ENCODE measurements at places on chromosomes 5 and 9.

- peak; percentile 6 for DNase-seq
Measured at GRCh38 chr9:9790216-9790872, 822.5 kb downstream of the PTPRD start.

DNA sequence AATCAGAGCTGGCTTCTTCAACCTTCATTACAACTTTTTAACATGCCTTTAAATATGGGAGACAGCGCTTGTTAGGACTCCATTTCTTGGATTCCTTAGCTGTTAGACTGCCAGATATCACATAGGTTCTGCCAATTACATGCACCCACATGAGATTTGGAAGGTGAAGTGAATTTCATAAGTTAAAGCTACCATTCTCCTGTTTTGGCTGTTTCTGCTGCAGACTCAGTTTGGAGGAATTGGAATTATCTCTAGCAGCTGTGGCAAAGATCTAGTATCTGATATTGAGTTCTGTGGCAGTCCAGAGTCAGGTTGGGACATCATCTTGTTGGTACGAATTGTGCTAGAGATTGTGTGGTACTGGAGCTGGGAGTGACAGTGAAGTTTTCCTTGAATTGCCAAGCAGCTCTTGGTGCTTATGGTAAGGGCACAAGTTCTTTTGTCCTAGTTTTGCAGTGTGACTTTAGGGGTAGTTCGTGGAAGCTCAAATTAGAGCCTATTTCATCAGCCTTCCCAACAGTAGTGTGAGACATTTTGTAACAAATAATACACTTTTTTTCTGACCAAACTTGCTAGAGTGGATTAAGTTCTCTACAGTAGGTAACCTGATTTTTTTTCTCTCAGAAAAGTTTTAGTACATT, 9.1 kb upstream of the PJA2 start:
- DNase-seq = peak; percentile 30

DNA sequence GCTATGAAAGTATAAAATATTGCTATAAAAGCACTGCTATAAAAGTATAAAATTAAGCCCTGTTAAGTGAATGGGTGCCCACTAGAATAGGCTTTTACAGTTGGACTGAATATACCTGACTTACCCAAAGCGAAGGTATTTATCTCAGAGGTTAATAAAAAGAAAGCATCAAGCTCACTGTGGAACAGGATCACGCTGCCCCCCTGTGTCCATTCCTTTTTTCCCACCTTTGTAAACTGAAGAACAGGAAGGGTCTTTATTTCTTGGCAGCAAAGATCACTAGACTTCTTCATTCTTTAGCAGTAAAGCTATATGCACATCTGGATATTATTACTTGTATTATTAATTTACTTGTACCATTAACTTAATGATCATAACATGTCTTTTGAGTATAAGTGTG, 22.1 kb upstream of the PLPP6 start:
- DNase-seq = no peak

DNA sequence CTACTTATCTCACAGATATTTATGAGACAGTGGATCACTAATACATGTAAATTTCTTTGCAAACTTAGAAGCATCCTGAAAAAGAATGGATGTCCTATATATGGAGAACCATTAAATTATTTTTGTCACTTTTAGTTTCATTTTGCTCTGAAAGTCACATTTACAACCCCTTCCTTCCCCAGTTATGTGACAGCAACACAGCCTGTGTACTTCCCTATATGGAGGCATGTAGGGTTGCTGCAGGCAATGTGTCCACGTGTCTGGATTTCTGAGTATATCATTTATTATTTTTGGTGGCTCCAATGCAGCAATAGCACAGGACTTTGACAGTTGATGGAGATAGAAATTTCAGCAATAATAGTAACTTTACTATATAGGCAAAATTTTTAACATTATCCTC, 156.4 kb downstream of the ST8SIA4 start:
- DNase-seq = no peak

DNA sequence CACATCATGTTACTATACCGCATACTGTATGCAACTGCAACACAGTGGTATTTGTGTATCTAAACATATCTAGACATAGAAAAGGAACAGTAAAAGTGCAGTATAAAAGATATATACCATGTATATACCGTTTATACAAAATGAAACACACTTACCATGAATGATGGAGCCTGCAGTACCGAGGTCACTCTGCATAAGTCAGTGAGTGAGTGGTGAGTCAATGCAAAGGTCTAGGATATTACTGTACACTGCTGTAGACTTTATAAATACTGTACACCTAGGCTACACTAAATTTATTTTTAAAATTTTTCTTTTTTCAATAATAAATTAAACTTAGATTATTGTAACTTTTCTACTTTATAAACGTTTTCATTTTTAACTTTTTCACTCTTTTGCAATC, 29.3 kb downstream of the PRELID2 start:
- DNase-seq = no peak

DNA sequence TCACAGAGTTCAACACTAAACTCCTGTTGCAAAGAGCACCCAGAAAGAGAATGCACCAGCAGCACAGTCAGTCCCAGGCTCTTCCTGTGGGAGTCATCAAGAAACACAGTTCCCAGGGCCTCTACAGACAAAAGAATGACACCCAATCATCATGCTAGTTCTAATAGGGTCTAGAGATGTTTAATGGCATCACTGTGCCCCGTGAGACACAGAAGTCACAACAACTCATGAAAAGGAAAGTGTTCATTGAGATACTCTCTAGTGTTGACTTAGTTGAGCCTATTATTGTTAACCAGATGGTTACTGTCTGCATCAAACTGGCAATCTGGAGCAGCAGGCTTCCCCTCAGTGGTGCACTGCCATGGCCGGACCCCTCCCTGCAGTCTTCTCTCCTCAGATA, 1.6 kb downstream of the KLHL3 start:
- DNase-seq = no peak

- DNase-seq = no peak
Measured at GRCh38 chr5:149537374-149537975, 13.8 kb downstream of the CSNK1A1 start.

- no peak for DNase-seq
Measured at GRCh38 chr9:121239071-121239470, 28.9 kb upstream of the GSN start.

GRCh38 chr9:79572032-79572607, 355 bp downstream of the TLE4 start:
- DNase-seq = peak; percentile 61

DNA sequence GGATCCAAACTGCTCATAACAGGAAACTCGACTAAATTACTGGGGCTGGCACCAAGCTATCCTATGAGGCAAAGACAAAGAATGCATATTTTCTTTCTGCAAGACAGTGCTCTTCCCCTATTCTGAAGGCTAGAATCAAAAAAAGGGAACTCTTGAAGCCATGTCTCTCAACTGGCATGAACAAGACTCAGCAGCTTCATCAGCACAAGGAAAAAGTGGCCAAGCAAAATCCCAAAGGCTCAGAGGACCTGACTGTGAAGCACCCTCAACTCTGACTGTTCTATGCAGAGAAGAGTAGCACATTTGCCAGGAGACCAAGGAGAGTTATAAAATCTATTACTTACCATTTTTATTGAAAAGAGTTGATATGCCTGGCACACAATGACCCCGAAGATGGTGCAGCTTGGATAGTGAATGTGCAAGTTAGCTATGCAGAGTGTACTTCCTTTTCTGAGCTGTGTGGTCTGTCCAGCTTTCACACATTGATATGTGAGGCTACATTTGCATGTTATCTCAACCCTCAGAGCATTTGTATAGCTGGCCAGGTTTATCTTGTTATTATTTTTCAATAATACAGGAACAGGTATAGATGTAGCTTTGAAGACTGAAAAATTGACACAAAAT, 51.0 kb upstream of the FYB1 start:
- peak; percentile 37 for DNase-seq

DNA sequence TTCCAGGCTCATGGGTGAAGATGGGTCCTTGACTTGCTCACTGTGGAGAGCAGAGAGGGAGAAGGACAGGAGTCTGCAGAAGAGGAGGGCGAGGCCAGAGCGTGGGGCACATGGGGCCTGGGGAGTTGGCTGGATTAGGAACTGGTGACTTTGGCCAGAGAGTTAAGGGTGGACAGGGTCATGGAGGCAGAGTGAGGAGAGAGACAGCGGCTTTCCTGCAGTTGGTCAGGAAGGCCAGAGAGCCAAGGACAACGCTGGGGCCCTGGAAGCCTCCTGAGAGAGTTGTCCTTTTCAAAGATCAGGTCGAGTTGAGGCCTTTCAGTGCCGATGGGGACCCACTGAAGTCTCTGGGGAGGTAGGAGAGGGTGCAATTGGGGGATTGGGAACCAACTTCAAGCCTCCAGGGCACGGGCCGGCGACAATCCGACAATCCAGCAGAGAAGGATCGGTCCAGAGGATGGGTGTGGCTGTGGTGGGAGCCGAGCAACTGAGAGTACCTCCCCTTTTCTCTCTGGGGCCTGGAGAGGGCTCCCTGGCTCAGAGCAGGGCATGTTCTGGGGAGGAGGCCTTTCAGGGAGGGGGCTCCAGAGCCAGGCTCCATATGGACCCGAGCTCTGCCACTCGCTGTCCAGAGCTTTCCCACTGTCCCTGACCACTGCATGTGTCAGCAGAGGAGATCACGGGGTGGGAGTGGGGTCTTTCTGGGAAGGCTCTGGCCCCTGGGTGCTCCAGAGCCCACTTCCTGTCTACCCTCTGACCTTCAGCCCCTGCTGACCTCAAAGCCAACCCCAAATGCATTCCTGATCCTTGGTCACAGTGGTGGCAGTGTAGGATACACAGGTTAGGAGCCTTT, 7.5 kb upstream of the PHYHD1 start:
- DNase-seq = no peak

GRCh38 chr5:9898319-9898718, 268.2 kb upstream of the TAS2R1 start:
- DNase-seq = peak; percentile 3

DNA sequence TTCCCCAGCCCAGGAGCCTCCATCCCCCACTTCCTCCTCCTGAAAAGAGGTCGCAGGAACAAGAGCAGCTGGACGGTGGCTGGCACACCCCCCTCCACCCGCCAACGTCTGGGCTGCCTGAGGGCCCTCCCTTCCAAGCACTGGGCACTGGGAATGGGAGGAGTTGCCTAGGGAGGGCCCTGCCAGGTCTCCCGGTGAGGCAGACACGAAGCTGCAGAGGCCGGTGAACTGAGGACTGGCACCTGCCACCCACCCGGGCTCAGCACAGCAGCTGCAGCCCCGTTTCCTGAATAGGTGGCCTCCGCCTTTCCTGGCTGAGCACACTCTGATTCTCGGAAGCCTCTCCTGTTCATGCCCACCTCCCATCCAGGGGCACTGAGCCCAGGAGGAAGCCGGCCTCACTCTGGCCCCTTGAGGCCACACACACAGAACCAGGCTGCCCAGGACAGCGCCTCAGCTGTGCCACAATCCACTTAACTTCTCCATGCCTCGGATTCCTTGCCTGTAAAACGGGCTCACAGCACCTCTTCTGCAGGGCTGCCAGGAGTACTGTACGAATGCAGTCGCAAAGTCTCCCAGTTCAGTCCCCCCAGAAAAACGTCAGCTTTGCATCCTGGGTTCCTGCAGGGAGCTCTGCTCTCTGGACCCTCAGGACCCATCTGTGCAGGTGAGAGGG, 1.3 kb downstream of the NPDC1 start:
- no peak for DNase-seq

GRCh38 chr9:136671646-136672430, 9.1 kb downstream of the EGFL7 start:
- no peak for DNase-seq

DNA sequence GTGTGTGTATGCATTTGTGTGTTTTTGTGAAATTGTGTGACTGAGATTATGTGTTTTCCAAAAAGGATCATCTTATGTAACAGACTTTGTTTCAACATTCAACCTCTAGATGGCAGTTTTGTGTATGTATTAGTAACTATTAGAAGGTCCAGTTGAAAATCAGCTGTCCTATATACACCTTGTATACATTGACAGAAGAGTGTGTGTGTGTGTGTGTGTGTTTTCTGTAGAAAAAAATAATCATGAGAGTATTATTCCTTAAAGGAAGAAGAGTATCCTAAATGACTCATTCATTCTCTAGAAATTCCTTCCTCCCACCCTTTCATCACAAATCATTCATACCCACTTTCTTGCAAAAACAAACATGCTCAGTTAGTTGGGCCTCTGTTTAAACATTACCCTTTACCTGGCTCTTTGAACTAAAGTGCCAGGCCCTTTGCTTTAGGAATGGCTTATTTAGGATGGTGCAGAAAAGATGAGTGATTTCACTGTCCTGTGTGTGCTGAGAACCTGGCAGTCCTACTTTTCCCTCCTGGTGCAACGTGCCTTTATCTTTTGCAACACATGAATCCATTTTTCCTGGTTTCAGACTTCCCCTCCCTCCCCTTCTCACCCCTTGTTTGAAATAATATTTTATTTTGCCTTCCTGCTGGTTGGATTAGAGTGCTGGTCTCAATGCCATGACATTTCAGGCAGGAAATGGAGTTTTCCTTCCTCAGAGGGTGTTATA, 152.2 kb downstream of the ARHGAP26 start:
- peak; percentile 36 for DNase-seq

- no peak for DNase-seq
Measured at GRCh38 chr5:156052656-156053055, 274.3 kb upstream of the SGCD start.

Measured in erythroblast (primary cell).